ENCODE measurements at places on chromosomes 5 and 9.
A peak's percentile ranks its signal among the peaks of the same experiment; 100 is the strongest.

DNA sequence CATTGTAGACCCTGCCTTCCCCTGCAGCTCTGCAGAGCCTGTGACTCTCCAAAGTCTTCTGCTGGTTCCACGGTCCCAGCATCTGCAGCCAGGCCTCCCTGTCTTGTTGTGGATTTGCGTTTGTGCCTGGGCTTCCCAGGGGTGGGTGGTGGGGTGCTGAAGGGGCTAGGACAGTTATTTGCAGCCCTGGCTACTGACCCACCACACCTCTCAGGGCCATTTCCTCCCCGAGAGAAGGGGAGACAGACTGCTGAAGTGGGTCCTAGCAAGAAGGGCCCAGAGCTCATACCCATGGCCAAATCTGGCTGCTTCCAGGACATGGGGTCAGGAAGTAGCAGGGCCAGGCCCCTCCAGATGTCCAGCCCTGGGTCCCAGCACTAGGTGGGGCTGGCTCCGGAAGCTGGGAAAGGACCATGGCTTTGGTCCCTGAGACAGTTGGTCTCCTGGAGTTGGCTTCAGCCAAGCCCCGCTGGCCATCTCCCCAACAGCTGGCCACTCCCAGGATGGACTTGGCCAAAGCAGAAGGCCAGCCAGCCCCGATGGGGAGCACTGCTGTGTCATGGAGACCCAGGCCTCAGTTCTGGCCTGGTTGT is 26.3 kb downstream of the GSN start:
- no peak for DNase-seq

GRCh38 chr9:34125681-34126206 is 754 bp downstream of the DCAF12 start:
- DNase-seq, result peak; percentile 16

DNA sequence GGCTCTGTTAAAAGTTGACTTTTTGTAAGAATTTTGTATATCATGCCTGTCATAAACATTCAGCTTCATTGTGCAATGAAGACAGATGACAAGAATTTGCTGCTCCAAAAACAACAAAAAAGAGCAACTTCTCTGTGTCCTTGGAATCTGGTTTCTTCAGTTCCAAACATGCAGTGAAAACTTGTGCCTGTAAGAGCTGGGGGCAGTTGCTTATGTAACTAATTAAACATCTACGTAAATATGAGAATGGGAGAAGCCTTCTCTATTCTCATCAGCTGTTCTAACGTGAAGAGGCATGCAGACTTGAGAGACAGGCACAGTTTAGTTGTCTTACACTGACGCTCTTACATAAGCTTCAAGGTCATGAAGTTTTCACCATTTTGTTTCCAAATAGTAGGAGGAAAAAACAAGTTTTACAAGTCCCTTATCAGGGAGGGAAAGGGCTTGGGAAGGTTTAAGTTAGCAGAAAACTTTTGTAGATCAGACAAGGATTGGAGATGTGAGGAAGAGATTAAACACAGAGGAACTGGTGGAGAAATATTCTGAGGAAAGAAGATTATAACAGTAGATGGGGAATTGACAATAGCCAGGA is 170.4 kb downstream of the RFK start:
- DNase-seq, result no peak

DNA sequence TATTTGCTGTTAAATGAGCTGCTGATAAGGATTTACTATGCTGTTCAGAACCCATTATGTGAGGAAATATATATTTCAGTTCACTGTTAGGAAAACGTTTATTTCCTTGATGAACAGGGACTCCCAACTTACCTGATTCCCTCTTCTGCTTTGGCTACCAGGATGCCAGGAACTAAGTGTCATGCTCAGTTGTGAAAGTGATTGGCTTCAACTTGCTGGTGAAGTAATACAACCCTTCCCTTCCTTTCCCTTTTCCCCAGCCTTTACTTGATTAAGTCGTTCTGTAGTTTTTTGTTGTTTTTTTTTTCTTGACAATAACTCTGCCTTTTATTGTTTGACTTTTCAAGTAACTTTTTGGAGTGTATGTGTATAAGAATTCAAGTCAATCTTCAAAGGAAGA is 309.3 kb downstream of the DOCK8 start:
- no peak for DNase-seq

GRCh38 chr5:125065741-125066140 is 319.3 kb upstream of the ZNF608 start:
- no peak for DNase-seq

DNA sequence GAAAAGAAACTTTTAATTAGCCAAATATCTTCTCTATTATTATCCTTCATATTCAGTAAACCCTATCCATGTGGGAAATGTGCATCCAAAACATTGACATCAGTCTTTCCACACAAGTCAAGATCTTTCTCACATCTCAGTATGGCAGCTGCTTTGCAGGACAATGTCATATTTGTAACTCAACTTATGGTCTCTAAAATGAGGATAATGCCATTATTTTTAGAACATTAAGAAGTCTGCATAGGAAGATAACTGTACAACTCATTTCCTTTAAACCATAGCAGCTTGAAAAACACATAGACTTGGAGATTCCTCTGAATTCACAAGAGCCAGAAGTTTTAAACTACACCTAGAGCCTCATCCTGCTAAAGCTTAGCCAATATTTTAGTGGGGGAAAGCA is 43.7 kb downstream of the MCTP1 start:
- DNase-seq, result no peak

- peak; percentile 55 for DNase-seq
Observed at GRCh38 chr5:59496524-59497134, 396.9 kb downstream of the PDE4D start.

GRCh38 chr5:176517053-176517661 is 20.0 kb downstream of the RNF44 start:
- DNase-seq, result no peak

GRCh38 chr5:144336191-144336961 is 165.7 kb downstream of the KCTD16 start:
- no peak for DNase-seq

DNA sequence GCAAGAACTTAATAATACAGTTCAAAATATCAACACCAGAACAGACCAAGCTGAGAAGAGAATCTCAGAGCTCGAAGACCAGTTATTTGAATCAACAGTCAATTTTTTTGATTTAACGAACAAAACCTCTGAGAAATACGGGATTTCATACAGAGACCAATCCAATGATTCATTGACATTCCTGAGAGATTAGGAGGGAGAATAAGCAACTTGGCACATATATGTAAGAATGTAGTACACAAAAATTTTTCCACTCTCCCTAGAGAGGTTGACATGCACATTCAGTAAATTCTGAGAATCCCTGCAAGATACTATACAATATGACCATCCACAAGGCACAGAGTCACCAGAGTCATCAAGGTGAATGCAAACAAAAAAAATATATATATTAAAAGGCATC is 1577.3 kb upstream of the C9orf72 start:
- no peak for DNase-seq

GRCh38 chr5:54905942-54906537 is 79.4 kb downstream of the ESM1 start:
- DNase-seq, result peak; percentile 79

GRCh38 chr9:94056442-94056974 is 27.8 kb upstream of the PTPDC1 start:
- no peak for DNase-seq

DNA sequence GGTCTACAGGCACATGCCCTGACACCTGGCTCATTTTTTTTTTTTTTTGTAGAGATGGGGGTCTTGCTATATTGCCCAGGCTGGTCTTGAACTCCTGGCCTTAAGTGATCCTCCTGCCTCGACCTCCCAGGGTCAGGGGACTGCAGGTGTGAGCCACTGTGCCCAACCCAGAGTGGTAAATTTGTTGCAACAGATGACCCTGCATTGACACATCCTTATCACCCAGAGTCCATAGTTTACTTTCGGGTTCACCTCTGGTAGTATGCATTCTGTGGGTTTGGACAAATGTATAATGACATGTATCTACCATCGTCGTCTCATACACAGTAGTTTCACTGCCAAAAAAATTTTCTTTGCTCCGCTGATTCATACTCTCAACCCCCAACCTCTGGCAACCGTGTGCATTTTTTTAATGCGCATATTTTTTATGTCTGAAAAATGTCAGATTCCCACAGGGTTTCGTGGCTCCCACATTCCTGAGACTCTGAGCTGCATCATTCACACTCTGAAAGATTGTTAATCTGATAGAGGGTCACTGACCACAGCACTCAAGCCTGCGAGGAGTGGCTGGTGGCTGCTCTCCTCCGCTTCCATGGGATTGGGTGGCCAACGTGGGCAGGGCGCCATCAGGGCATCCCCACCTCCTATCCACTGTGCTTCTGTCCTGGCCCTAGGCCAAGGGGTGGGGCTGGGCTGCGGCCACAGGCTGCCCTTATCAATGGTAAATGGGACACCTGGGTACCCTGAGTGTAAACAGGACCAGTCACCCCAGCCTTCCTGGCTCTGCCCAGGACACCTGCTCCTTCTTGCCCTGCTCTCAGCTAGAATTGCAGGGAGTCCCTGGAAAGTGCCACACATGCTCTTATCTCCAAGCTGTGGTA is 9.6 kb downstream of the NDST1 start:
- DNase-seq, result no peak

- DNase-seq, result no peak
Observed at GRCh38 chr9:136407911-136408310, 2.5 kb downstream of the ENTR1 start.

- no peak for DNase-seq
Observed at GRCh38 chr9:107989544-107989943, 500.0 kb upstream of the KLF4 start.

DNA sequence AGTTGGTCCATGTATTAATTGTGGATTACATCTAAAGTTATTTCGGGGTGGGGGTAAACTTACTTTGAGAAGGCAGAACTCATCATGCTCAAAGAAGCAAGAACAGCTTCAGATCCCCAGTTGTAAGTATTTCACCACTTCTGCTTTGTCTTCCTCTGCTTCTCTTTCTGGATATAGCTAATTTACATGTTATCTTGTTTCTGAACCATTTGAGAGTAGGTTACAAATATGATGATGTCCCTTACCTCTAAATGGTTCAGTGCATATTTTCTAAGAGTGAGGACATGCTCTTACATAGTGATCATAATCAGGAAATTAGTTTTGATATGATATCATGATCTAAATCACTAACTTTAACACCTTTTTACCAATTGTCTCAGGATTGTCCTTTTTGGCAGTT is 11.9 kb downstream of the TRIO start:
- no peak for DNase-seq

DNA sequence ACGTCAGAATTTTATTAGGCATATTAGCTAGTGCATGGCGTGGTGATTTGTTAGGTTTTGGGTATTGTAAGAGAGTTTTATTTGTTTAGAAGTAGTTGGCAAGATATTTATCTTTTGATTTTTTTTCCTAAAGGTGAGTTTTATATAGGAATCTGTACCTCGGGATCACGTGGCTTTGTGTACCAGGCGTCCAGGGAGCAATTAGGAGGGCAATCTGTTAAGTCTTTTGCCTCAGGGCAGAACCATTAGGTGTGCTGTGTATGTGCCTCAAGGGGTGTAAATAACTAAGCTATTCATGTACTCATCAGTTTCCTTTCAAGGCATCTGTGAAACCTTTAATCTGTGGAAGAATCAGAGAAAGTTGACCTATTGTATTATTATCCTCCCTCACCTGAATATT is 39.4 kb downstream of the ZSWIM6 start:
- DNase-seq, result no peak

DNA sequence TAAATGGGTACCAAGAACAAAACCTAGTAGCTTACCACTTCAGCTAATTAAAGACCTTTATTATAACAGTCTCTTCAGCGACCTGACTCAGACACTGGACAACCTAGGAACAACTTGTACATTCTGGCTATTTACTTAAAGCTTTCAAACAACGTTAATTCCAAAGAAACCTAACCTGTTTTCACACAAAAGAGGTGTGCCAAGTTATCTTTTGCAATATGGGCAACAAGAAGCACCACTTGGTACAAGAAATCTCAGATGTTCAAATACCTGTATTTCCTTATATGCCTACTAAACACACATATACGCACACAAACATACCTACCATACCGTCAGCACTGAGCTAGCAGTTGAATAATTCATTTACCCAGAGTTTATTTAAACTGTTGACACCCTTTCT is 23.0 kb downstream of the RNF145 start:
- no peak for DNase-seq

DNA sequence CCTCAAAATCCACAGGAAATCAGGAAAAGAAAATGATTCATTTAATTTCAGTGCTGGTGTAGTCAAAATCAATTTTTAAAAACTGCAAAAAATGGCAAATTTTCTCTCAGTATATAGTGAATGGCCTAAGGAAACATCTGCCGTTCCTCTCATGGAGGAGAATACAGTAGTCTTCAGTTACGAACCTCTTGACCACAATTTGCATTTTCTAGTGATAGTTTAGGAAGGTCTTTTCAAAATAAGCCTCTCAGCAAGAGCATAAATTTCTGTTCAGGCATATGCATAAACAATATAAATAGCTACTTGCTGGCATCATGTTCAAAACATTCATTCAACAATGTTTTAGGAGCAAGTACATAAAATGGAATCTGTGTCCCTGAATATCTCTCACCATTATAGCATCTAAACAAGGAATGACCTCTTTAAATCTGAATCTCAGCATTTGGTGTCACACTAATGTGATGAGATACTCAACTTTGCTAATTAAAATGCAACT is 33.5 kb downstream of the HAPLN1 start:
- DNase-seq, result no peak

DNA sequence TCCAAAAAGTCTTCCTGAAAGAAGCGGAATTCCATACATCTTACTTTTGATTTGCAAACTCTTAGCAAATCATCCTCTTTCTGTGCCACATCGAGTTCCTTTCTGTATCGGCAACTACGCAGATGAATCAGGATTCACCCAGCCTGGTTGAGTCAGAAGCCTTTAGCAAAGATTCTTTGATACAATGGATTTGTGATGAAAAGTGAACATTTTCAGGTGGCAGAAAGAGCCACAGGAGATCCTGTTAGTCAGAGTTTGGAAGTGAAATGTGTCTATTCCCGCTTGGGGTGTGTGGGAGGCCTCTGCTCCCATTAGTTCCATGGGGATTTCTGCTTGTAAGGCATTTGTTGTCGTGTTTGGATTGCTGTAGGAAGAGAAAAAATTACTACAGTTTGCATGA is 351.8 kb upstream of the WWC1 start:
- no peak for DNase-seq

DNA sequence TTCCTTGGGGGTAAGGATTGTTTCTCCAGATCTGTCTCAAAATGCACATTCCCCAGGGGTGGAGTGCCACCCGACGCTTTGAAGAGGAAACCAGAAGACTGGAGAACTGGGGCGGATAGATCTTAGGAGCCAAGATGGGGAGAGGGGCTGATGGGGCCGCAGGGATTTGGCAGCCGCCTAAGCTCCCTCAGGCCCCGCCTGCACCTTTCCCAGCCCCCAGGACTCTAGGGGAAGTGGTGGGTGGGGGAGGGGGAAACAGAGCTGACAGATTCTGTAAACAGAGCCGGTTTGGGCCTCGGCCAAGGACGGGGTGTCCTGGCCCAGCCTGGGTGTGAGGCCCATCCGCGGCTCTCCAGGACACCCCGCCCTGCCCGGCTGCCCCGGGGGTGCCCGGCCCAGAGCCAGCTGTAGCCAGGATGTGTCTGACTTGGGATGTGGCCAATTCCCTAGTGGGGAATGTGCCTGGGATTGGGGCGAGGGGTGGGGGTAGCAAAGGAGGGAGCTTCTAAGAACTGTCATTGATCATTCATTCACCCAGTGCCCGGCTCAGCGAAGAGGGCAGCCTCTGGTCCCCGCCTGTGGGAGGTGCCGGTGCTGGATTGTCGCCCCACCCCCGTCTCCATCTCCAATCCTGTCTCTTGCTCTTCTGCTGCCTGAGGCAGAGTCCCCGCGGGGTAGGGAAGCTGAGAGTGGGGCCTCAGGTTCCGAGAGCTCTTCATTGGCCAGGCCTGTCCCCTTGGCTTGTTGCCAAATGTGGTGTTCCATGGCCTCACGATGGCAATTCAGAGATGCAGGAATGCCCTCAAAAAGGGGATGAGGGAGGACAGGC is 54.8 kb upstream of the CDKN2AIPNL start:
- peak; percentile 89 for DNase-seq
